Stimulated activated CD8-positive, alpha-beta memory T cell treated with anti-CD3 and anti-CD28 coated beads, Interleukin-15, amount 100 ng/mL, for 1 hour (primary cell): ENCODE measurements at places on chromosomes 5 and 9.

DNA sequence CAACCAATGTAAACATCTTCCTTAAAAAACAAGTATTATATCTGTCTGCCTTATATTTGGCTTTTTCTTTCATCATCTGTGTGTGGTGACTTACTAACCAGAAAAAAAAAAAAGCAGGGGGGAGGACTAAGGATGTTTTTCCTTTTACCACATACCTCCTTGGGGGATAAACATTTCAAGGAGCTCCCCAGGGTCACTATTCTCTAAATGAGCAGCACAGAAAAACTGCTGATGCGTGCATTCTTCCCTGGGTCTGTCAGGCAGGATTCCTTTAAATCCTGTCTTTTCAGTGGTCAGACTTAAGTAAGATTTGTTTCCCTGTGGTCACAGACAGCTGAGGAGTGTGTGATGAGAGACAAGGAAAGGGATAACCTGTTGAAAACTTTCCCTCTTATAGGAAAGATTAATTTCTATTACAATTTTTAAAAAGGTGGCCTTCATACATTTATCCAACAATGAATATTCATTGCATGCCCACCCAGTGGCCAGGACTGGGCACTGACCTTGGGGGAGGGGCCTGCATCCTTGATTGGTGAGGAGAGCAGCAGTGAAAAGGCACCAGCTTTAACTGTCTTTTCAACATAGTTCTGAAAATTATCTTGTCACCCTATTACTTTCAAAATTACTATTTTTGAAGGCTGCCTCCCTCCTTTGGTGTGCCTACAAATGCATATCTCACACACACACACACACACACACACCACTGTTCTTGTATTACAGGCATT is 123.1 kb downstream of the TLE4 start:
- DNase-seq = no peak

- no peak for DNase-seq
Measured at GRCh38 chr5:76787237-76787636, 31.6 kb upstream of the F2RL1 start.

DNA sequence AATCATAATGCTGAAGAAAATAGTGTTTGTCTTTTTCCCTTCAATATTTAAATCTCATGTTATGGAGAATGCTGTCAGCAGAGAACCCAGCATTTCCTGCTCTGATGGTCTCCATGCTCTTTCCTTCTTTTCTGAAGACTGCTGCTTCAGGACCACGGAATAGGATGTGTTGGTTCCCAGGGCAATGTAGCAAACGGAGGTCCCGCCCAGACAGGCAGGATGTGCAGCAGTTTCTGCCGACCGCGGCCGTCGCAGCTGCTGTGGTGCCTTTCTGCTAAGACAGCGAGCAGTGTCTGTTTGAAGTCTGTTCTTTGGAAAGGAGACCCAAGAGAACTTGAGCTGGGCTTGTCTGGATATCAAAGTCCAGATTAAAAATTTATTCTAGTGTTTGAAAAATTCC is 654.3 kb downstream of the CCDC171 start:
- no peak for DNase-seq

DNA sequence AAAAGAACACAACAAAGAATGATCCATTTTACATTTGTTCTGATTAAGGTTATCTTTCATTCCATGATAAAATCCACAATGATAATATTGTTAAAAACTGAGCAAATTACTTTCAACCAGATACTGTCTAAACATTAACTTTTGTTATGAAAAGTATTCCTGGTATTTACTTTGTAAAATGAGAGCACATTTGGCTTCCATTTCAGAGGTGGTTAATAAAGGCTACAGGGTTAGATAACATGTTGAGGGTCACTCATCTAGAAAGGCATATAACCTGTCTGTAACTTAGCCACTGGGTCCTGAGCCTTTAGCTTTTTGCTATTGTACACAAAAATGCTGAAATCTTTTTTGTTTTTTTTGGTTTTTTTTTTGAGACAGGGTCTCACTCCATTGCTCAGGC is 99.3 kb downstream of the ANXA2R start:
- DNase-seq = no peak

DNA sequence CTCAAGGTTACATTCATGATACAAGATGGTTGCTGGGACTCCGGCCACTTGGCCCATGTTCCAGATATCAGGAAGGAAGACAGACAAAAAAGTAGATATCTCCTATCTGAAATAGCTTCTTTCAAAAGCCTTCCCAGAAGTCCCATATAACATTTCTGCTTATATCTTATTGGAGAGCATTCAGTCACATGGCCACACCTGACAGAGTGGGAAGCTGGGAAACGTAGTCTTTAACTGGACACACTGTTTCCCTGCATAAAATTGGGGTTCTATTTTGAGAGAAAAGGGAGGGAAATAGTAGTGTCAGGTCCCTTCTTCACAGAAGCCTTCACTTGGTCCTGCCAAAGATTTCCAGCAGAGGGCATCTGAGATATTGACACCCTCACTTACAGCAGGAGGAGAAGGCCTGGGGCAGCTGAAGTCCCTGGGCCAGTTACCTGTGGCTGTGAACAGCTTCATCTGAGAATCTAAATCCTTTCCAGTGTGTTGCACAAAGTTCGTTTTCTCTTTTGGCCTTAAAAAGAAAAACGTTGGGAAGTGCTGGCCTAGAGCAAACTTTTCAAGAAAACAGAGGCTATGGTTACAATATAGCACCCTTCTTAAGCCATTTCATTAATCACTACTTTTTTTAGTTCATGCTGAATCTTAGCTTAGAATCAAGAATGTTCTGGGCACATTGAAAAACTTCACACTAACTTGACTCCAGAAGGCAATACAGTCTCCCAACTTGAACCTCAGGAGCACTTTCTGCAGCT is 33.5 kb downstream of the SPEF2 start:
- peak; percentile 47 for DNase-seq

- DNase-seq = no peak
Measured at GRCh38 chr9:83346655-83347420, 191.4 kb downstream of the FRMD3 start.

DNA sequence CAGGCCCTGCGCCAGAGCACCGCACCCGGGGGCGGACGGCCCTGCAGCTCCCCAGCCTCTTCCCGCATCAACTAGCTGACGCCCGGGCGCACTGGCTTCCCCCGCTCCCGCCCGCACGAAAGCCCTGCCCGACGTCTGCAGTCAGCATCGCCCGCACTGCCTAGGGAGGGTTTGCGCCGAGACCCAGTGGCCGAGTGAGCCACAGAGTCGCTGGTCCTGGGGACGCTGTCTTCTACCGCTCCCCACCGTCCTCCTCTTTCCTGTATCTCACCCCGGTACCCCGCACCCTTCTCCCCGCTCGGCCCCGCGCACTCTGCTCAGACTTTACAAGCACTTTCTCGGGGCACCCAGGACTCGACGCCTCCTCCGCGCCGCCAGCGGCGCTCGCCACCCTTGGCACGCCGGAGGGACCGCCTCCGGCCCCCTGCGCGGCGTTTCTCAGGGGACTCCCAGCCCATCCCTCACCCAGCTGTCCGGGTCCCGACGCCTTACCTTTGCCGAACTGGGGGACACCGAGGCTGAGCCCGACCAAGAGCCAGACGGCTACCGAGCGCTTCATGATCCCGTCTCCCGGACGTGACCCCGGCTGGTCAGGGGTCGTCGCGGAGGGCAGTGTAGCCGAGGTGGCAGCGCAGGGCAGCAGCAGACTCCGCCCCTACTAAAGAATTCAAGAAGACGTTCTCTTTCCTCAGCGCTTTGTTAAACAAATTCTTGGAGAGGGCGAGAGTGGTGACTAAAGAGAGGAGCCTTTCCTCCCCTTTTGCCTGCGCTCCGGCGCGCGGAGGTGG is 670 bp downstream of the EDIL3 start:
- DNase-seq = no peak

GRCh38 chr5:61071526-61071925 is 90.7 kb downstream of the SMIM15 start:
- no peak for DNase-seq

GRCh38 chr9:129851821-129852220 is 16.6 kb downstream of the USP20 start:
- DNase-seq = no peak

DNA sequence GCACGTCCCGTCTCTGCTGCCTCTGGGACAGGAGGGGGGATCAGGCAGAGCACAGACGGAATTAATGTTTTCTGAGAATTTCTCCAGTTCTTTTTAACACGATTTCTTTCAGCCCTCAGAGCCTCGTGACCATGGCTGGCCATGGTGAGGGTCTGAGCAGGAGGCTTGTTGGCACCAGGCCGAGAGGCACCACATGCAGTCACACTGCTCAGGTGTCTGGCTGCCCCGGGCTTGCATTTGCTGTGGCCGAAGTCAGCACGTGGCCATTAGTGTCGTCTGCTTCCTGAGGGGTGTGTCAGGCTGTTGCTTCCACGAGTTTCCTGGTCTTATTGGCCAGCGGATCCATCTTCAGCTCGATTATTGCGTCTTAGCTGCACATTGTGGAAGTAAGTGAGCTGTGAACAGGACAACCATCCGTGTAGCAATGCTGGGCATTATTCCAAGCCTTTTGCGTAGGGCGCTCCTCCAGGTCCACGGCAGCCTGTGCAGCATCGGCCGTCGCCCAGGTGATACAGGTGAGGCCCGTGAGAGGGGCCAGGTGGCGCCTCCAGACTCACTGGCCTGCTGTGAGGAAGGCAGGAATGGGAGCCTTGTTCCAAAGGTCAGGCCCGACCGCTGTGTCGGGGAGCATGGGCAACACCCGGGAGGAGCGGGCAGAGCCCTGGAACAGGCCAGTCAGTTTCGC is 114.2 kb upstream of the CACNA1B start:
- no peak for DNase-seq

- DNase-seq = no peak
Measured at GRCh38 chr5:81417052-81417451, 23.1 kb upstream of the ACOT12 start.
